A549 treated with AZD2906 at 1 μM for 4 hours (cell line): ENCODE measurements at places on chromosomes 16 and 17. TPM values are rescaled to one million over a fixed set of nuclear protein-coding genes. Genes with fewer than 3 reads are reported as not detected.

Gene TRPV3
- total RNA-seq, result 0.14 to 0.30 TPM (median 0.20 TPM) in 5 replicates

Gene MPP2
- 1.1 to 1.8 TPM (median 1.4 TPM) in 5 replicates for total RNA-seq

Gene MAF
- total RNA-seq, result 0.21 to 0.48 TPM (median 0.34 TPM) in 5 replicates

Gene CEMP1
- total RNA-seq, result 0.06 to 0.15 TPM (median 0.09 TPM) in 3 of 5 replicates, not detected in the others

Gene TPSG1
- total RNA-seq, result 0.07 to 0.16 TPM (median 0.13 TPM) in 4 of 5 replicates, not detected in the other

Gene CDC42EP4
- 60.1 to 66.0 TPM (median 61.3 TPM) in 5 replicates for total RNA-seq

Gene SSTR5
- total RNA-seq, result 0.51 to 0.79 TPM (median 0.60 TPM) in 5 replicates

Gene ZNF785
- not detected in 5 replicates for total RNA-seq

Gene GPRC5B
- total RNA-seq, result 36.5 to 44.6 TPM (median 41.3 TPM) in 5 replicates

Gene INCA1
- total RNA-seq, result 1.4 to 1.9 TPM (median 1.6 TPM) in 5 replicates

Gene SLC52A1
- 0.38 to 0.99 TPM (median 0.79 TPM) in 5 replicates for total RNA-seq

Gene CRYM
- total RNA-seq, result 1.6 to 2.4 TPM (median 1.8 TPM) in 5 replicates

Gene PPP4C
- total RNA-seq, result 135 to 153 TPM (median 146 TPM) in 5 replicates

Gene SLC4A1
- not detected in 5 replicates for total RNA-seq

Gene GDPD1
- total RNA-seq, result 0.37 to 0.77 TPM (median 0.48 TPM) in 5 replicates

Gene ZNF423
- total RNA-seq, result 0.07 to 0.33 TPM (median 0.07 TPM) in 5 replicates

Gene CD79B
- 0.07 to 0.08 TPM in 2 of 5 replicates, not detected in the others for total RNA-seq

Gene HBA2
- 0.45 to 0.62 TPM in 2 of 5 replicates, not detected in the others for total RNA-seq

Gene CCL17
- not detected in 5 replicates for total RNA-seq

Gene SBK1
- total RNA-seq, result 0.26 to 0.34 TPM (median 0.29 TPM) in 5 replicates

Gene USP31
- 12.7 to 15.1 TPM (median 14.6 TPM) in 5 replicates for total RNA-seq
